ENCODE measurements at places on chromosomes 6 and 20.

DNA sequence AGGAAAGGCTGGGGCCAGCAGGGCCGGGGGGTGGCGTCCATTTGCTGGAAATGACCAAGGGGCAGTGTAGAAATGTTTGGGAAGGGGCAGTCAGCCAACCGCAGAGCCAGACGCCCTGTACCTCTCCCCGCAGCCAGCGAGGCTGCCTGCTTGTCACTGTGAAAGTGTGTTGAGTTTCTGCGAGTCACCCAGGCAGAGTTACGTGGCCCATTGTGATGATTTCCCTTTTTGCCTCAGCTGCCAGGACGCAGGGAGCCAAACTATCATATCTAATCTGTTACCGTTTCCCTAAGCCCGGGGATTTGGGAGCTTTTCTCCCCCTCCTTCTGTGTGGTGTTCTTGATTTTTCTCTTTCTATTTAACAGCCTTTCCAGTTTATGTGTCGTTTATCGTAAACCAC lies 67.9 kb upstream of the STX16 start:
- no peak for DNase-seq

GRCh38 chr6:22152841-22153240 lies 144.0 kb downstream of the PRL start:
- DNase-seq = no peak

DNA sequence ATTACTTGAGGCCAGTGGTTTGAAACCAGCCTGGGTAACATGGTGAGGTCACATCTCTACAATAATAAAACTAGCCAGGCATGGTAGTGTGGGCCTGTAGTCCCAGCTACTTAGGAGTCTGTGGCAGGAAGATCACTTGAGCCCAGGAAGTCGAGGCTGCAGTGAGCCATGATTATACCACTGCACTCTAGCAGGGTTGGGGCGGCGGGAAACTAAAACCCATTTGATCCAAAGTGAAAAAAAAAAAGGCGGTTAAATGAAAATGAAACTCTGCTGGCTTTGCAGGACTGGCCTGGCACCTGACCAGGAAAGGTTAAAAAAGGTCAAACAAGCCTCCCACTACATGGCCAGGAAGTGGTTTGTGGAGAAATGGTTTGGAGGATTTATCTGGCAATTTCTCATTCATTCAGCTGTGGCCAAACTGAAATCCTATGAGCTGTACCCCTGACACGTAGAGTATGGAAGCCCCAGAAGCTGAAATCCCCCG lies 36.6 kb downstream of the MTRES1 start:
- no peak for DNase-seq

GRCh38 chr6:118467181-118467580 lies 80.9 kb upstream of the PLN start:
- no peak for DNase-seq

DNA sequence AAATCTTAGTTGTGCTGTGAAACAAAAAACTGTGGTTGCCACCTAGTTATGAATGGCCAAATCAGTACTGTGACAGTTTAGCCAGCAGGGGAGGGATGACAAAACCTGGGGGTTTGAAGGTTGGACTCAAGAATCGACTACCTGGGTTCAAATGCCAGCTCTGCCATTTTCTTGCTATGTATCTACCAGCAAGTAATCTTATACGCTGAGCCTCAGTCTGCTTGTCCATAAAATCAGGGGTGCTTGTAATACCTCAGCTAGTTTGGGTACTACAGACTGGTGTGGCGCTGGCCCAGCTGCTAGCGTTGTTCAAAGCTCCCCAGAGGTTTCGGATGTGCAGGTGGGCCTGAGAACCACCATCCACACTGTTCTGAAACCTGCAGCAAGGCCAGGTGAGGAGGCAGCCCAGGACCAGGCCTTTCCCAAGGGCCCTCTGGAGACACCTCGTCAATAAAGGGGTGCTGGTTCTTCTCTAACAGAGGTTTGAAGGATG lies 40.4 kb downstream of the TRAM2 start:
- DNase-seq = no peak

- DNase-seq = no peak
Measured at GRCh38 chr6:122308074-122308473, 91.4 kb upstream of the HSF2 start.

DNA sequence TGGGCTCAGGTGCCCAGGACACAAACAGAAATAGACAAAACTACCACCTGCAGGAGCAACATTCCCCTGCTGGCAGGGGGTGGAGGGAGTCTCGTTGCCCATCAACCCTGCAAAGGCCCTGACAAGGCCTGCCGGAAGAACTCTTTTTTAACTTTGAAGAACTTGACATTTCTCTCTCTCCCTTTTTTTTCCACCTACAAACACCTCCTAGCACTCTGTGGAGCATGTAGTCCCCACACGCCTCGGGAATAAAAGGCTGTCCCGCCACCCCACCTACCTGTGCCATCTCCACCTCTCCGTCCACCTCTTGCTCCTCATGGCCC lies 54.8 kb downstream of the GNAS-AS1 start:
- DNase-seq = no peak

GRCh38 chr20:6660441-6660840 lies 107.0 kb upstream of the BMP2 start:
- DNase-seq = no peak

GRCh38 chr6:98525860-98526259 lies 308.5 kb upstream of the POU3F2 start:
- DNase-seq = no peak

DNA sequence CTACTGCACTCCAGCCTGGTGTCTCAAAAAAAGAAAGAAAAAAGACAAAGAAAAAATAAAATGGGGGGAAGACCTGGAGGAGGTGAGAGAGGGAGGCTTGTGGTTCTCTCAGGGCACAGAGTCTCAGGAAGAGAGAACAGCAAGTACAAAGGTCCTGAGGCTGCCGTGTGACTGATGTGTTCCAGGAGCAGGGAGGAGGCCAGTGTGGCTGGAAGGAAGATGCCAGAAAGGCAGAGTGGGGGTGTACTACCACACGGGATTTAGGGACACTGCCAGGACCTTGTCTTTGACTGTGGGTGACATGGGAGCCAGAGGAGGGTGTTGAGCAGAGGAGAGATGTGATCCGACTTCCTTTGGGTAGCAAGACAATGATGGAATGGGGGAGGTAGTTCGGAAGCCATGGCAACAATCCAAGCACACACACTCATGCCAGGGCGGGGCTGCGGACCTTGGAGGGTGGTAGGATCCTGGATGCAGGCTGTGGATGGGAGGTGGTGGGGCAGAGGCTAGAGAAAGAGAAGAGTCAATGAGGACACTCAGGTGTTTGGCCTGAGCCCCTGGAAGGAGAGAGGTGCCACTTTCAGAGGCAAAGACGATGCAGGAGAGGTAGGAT lies 136.4 kb upstream of the PTPN1 start:
- no peak for DNase-seq

DNA sequence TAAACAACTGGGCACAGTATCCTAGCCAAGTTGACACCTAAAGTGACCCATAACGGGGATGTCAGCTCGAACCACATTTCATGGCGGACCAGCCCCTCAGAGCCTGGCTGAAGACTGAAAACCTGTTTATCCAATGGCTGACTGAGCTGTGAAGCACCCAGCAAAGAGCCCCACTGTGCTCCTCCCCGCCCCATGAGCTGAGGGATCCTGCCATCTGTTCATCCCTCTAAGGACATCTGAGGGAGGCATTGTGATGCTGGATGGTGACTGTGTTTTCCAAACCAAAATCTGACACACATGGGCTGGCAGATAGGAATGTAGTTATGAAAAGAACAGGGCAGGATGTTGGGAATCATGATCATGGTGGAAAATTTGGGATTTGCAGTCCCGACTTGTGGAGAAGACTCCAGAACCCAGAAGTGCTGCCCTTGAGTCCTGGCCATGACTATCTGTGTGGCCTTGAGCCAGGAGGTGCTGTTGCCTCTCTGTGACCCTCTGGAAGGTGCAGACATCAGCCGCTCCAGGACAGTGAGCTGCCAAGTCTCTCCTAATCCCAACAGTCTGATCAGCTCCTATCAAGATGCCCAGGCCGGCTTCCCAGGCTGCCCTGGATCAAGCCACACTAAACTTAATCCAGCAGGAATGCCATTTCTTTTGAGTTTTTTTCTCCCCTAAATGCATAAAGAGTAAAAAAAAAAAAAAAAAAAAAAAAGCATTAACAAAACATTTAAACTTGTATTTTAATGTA lies 5.7 kb downstream of the EDN3 start:
- no peak for DNase-seq

DNA sequence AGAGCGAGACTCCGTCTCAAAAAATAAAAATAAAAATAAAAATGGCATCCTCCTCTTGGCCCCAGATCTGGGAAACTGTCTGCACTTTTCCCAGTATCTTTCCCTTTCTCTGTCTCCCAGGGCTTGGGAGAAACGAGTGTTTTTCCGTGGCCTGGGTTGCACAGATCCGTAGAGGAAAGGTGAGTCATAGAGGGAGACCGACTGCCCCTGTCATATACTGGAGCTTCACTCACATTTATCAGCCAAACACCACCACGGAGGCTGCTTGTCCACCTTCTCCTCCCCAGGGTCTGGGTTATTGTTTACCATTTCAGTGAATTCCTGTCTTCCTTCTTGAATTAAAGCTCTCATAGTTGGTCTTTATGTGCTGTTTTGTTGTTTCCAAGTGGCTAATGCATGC lies 31.9 kb upstream of the EIF2S2 start:
- DNase-seq = no peak

DNA sequence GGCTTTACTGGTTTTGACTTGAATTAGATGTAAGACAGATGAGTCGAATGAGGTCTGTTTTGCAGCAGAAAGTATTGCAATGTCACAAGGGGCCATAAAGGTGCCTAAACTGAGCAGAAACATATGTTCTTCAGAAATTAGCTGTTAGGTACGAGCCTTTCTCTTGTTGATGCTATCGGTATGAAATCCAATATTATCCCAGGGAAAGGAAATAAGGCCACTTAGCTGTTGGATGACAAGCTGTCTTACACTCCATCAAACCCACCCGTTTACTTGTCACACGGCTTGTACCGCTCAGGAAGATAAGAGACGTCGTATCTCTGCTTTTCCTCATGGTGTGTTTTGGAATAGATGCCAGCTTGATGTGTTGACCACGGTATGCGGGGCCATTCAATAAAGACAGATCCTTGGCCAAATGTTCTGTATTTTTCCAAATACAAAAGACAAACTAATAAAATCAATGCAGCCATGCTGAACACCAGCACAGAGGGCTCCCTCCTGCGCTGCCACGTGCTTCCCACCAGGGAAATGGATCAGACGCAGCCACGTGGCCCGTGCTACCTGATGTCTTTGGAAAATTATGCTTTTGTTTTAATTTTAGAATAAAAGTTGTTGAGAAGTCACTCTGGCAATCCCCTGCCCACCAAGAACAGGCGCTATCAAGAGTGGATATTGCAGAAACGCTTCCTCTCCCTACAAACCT lies 255.9 kb upstream of the SULF2 start:
- no peak for DNase-seq

DNA sequence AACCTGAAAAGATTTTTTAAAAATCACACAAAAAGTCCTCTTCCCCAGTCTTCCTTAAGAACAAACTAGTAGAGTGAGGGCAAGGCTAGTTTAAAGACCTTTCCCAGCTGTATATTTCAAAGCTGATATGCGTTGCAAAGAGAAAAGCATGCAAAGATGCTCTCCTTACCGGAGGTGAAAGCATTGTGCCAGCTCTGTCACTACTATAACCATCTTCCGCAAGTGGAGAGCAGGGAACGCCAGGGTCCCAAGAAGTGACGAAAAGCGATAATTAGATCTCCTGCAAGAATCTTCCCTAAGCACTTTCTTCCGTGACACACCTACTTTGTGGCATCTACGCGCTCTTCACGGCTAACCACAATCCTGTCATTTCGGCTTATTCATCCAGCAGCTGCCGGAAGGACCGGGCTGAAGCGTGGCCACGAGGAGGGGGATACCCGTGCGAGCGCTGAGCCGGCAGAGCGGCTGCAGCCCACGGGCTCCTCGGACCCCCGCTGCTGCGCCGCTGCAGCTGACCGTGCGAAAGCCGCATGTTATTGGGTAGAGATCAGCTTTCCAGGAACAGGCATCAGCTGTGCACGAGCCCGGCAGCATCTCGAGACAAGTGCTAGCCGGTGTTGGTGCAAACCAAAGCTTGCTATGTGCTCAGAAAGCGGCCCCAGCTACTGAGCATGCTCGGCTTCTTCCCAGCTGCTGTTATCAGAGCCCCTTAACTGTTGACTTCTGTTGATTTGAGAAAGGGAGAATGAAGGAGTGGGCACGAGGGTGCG lies 57.2 kb upstream of the ARHGAP18 start:
- DNase-seq = peak; percentile 47

- DNase-seq = no peak
Measured at GRCh38 chr6:897528-898207, 204.7 kb upstream of the EXOC2 start.

GRCh38 chr6:23927935-23928334 lies 198.1 kb upstream of the NRSN1 start:
- no peak for DNase-seq

- no peak for DNase-seq
Measured at GRCh38 chr6:13397359-13398068, 69.2 kb upstream of the TBC1D7 start.

- no peak for DNase-seq
Measured at GRCh38 chr6:42375007-42375635, 76.6 kb downstream of the TRERF1 start.

- DNase-seq = no peak
Measured at GRCh38 chr6:22328474-22328873, 31.6 kb upstream of the PRL start.

DNA sequence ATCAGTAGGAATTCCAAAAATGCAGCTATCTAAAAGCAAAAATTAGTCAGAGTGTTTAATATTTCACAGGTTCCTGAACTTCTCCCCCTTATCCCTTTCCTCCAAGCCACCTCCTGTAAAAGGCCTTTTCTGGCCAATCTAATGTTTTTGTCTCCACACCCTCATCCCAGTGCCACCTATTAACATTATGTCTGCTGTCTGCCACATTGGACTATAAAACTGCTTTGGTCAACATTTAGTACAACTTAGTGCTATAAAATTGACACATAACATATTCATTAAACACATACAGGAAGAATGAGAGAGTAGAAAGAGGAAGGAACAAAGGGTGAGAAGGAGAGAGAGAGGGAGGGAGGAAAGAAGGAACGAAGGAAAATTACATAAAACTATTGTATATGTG lies 47.7 kb downstream of the MMUT start:
- no peak for DNase-seq

DNA sequence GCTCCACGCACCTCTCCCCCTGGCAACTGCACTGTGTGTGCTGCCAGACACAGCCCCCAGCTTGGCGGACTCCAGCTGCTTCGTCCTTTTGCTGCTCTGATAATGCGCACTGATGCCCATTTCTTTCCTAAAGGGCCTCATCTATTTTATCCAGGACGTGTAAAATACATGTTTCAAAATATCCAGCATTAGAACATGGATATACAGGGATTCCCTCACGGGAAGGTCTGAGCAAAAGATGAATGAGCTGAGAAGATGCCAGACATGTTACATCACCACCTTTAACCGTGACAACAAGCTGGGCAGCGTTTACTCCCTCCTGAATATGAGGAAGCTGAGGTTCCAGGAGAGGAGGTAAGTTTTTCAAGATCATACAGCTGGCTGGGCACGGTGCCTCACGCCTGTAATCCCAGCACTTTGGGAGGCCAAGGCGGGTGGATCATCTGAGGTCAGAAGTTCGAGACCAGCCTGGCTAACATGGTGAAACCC lies 32.8 kb downstream of the TNXB start:
- no peak for DNase-seq

- no peak for DNase-seq
Measured at GRCh38 chr6:128117916-128118315, 217.1 kb upstream of the THEMIS start.
